ENCODE measurements at places on chromosomes 6 and 20.
A peak's percentile ranks its signal among the peaks of the same experiment; 100 is the strongest.

DNA sequence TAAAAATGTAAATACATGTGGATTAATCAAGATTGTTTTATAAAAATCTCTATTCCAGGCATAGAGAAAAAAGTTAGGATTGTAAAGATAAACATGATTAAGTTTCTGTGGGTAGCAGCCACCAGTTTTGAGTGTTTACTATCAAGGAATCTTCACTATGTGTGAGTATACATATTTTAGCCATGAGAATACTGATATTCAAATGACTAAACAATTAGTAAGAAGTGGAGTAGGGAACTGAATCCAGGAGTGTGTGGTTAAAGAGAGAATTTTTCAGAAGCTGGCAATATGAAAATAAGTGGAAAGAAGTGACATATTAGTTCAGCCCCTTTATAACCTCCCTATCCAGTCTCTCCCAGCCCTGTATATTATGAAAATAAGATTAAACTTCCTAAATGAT is 10.3 kb downstream of the ELOVL2 start:
- no peak for DNase-seq

GRCh38 chr20:64050261-64051032 is 1.0 kb upstream of the SOX18 start:
- DNase-seq, result no peak

DNA sequence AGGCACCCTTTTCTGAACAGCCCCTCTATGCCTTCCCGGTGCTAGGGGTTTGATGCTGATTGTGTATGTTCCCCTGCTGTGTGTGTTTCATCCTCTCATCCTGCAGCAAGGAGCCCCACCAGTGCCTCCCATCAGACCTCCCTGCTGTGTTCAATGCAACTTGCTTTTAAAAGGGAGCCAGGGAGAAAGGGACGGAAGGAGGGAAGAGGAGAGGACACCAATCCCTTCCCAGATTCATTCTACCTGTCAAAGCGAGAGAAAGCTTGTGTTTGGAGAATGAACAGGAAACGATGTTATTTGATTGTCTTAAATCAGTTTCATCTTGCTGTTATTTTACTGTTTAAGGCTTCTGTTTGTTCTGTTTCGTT is 259.2 kb downstream of the ADGB start:
- DNase-seq, result no peak

- no peak for DNase-seq
Measured at GRCh38 chr6:113432521-113433334, 424.4 kb upstream of the MARCKS start.

DNA sequence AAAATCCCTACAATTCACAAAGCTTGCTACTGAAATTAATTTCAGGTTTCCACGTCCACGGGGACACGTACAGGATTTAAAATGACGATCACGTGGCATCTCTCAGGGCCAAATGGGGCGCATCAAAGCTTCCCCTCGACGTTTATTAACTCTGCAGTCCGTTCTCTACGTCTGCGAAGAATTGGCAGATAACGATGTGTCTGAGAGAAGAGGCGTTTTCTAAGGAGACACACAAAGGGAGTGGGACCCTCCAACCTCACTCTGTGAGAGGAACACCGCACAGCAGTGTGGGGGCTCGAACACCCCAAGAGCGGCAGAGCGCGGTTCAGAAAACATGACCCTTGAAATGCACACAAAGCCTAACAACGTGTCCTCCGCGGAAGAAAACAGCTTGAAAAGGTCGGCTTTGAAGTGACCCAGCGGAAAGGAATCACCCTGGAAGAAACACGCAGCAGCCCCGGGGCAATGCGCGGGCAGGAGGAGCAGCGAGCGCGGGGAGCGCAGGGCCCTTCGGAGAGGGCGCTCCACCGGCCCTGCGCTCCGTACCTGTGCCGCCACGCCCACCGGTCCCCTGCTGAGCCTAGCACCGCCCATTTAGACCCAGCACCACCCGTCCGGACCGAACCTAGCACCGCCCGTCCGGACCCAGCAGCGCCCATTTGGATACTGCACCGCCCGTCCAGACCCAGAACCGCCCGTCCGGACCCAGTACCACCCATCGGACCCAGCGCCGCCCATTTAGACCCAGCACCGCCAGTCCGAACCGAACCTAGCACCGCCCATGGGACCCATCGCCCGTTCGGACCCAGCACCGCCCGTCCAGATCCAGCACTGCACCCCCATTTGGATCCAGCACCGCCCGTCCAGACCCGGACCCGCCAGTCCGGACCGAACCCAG is 1.1 kb upstream of the AFDN start:
- DNase-seq, result peak; percentile 77

GRCh38 chr20:11496380-11496779 is 421.3 kb upstream of the BTBD3 start:
- no peak for DNase-seq

GRCh38 chr6:162442687-162443086 is 284.9 kb downstream of the PRKN start:
- DNase-seq, result peak; percentile 26

DNA sequence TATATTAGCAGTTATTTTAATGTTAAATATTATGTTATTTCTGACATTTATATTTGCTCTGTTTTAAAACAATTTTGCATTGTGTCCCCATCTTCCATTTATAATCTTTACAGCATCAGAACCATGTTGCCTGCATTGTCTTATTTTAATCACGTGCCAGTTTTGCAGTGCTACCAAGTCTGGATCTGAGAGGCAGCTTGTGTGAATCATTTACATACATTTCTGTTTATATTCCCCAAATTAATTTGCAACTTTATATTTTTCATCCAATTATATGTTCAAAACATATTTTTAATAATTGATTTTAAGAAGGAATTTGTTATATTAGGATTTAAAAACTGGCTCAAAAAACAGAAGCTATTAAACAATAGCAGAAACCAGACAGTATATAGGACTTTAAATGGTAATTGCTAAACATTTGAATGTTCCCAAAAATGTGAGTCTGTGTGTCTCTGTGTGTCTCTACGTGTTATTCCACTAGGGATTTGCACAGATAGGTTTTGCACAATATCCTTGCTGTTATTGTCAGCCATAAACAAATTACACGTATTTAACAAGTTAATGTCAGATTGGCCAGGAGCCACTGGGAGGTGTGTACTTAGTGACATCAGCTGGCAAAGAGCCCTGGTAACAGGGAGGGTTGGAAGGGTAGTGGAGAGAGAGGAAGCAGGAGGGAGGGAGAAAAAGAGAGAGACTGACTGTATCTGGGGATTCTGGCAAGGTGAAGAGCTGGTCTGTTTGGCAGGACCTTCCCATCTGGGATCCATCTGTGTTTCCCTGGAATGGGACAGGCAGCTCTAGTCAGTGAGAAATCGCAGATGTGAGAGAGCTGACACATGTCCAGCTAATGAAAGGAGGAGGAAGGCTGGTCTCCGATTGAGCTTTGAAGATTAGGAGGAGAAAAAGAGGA is 72.1 kb downstream of the CBFA2T2 start:
- peak; percentile 44 for DNase-seq

GRCh38 chr6:10307028-10307427 is 107.8 kb downstream of the TFAP2A start:
- DNase-seq, result no peak

DNA sequence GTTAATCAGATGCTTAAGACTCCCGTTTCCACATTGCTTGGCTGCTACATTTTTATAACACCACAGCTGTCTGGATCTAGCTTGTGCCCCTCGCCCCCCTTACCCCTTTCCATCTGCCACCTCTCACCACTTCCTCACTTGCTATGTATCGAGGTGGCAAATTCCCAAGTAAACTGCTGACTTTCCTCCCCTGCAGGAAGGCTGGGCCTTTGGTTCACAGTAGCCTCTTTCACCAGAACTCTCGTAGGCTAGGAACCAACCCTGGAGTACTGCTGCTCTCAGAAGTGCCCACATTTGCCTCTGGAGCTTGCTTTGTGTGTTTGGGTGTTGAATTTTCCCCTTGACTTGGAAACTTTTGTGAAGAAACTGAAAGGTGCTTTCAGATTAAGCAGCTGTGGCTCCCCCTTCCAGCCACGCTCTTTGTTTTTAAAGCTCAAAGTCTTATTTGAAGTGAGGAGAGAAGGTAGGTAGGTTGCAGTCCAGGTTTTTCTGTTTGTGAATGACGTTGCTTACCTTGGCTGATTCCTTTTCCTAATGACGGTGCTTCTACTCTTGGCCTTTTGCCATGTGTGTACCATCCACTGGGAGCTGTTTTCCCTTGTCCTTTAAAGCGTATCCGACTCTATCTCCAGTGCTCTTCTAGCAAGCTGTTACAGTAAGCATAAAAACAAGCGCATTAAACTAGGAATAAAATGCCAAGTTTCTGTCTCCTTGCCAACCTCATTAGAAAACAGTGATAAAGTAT is 90.4 kb downstream of the CARMIL1 start:
- no peak for DNase-seq

DNA sequence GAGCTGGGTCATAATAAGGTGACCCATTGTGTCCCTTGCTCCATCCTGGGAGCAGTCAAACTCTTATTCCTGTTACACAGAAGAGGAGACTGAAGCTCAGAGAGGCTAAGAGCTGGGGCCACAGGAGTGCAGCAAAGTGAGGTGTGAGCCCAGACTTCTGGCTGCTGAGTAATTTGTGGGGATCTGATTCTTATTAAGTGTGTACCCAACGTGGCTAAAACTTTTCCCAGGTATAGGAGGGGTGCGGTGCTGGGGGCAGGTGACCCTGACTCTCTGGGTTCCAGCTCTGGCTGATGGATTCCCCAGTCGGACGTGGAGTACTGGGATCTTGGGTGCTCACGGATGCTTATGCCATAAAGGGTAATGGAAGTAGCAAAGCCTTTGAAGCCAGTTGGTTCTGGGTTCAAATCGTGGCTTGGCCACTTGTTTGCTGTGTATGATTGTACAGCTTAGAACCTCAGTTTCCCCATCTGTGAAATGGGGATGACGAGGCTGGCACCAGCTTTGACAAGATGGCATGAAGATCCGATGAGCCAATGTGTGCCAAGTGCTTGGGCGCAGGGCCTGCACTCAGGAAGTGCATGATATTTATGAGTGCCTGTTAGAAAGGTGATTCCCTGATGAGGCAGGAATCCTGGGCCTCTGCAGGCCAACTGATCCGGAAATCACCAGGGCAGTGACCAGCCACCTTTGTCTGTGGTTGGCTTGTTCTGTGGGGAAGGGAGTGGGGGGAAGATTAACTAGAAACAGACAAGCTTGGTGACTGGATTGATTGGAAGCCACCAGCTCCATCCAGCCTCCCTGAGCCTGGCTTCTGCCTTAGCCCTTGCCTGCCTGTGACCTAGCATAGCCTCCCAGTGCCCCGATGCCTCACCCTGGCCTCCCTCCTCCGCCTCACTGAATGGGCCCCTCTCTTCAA is 6.0 kb downstream of the SRC start:
- DNase-seq, result no peak

GRCh38 chr20:57882451-57883161 is 172.8 kb upstream of the PMEPA1 start:
- no peak for DNase-seq

GRCh38 chr6:74657931-74658330 is 547.9 kb downstream of the COL12A1 start:
- DNase-seq, result no peak

DNA sequence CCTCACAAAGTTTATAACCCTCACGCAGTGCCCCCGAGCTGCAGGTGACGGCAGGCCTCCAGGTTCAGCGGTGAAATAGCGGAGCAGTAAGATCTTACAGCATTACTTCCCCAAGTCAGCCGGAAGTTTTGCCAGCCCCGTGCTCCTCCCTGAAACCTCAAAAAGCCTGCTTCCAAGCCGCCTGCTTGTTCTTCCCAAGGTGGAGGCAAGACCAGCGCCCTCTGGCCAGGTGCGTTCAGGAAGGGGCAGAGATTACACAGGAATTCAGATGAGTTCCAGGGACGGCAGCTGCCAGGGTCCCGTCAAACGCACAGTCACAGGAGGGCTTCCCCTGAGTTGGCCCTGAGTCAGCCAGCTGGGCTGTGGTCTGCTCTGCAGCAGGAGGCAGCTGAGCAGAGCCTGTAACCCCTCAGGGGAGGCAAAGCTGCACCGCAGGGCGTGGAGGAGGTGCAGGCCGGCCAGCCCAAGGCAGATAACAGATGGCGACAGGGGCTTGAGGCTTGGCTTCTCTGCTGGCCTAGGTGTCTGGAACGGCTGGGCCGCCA is 124.1 kb upstream of the RPS6KA2 start:
- DNase-seq, result peak; percentile 13

DNA sequence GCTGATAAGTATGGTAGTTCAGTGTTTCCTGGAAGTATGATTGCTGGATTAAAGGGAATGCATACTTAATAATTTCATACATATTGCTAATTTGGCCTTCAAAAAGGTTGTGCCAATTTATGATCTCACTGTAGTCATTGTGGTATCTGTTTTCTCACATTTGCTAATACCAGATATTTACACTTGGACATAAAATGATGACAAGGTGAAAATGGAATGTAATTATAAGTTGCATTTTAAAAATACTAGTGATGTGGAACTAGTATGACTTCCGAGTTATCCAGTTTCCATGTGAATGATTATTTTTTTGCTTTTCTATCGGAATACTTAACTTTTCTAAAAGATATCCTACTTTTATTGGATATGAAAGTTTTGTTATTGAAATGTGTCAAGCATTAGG is 15.4 kb downstream of the RWDD1 start:
- DNase-seq, result no peak

GRCh38 chr20:2449386-2449785 is 21.2 kb downstream of the SNRPB start:
- no peak for DNase-seq

DNA sequence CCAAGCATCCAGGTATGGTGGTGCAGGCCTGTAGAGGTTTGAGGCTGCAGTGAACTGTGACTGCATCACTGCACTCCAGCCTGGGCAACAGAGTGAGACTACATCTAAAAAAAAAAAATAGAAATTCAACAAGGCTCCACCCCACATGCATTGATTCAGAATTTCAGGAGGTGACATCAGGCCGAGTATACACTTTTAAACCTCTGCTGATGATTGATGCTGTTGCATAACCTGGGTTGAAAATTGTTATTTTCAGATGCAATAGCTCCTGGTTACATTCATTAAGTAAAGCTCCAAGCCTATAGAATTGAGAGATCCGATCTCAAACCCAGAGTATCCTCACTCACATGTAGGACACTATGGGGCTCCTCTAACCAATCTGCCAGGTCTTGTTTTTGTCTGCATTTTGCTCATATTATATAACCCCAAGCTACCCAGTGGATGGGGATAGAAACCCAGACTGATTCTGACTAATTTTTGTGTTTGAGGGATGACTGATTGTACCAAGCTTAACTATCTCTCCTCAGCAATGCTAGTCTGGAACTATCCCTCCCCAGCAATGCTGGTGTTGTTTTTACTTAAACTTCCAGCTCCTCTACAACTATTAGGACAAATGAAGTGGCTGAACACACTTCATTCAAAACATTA is 123.5 kb upstream of the PREP start:
- no peak for DNase-seq

DNA sequence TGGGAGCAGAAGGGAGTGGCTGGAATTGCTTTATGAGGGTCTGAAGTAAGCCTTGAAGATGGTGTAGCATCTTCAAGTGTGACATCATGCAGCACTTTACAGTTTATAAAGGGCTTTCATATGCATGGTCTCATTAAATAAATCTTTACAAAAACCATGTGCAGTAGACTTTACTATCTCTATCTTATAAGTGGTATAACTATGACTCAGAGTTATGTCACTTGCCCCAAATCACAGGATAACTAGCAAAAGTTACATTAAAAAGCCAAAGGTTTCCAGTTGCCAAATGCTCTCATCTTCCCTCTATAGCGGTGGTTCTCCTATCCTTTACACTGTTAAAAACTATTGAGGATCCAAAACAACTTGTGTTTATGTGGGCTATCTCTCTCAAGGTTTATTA is 687.7 kb upstream of the MARCKS start:
- DNase-seq, result no peak
